ENCODE measurements at places on chromosomes 4 and X. TPM values are rescaled to one million over a fixed set of nuclear protein-coding genes. Genes with fewer than 3 reads are reported as not detected.

- DNase-seq, result no peak
Observed at GRCh38 chrX:57952320-57952678, 42.0 kb upstream of the ZXDA start.

DNA sequence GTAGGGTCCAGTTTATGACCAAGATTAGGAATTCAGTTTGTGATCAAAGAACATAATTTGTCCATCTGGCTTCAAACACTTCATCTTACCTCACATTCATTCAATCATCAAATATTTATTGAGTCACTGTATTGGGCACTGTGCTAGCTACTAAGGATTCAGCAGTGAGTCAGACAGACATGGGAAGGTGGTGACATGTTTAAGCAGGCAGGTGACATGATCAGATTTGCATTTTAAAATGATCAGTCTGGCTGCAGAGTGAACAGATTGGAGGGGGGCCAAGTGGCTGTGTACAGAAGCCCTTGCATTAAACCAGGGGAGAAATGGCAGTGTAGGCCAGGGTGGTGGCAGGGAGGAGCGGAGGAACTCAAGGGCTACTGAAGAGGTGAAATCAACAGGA, 25.1 kb upstream of the APLN start:
- no peak for DNase-seq

DNA sequence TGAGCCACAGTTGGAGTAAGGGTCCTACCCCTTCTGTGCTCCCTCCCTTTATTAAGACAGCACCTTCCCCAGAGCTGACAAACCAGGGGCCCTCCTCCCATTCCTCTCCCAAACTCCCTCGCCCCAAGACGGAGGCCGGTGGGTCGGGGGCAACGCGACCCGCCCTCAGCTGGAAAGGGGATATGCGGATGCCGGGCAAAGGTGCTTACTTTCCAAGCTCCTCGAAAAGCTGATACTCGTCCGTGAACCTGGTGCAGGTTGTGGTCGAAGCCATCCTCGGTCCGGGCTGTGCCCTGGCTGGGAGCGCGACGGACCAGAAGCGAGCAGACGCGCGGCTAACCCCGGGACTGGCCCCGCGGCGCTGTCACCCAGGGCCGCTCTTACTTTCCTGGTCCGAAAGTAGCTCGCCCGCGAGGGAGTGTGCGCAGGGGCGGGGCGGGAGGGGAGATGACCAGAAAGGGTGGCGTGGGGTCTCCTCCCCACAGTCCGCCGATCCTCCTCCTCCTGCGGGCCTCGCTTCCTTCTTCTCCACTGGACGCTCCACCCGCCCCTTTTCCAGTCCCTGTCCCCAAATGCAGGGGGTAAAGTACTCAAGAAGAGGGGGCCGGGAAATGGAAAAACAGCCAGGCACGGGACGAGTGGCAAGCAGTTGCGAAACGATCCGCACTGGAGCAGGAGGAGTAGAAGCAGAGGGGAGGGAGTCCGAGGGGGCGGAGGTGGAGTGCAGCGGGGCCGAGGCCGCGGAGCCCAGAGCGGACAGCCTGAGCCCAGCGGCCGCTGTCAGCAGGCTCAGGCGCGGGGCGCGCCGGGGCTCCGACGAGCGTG, 531 bp downstream of the CAMK2D start:
- peak; percentile 32 for DNase-seq

- DNase-seq, result no peak
Observed at GRCh38 chrX:136616987-136617685, 30.8 kb upstream of the CD40LG start.

DNA sequence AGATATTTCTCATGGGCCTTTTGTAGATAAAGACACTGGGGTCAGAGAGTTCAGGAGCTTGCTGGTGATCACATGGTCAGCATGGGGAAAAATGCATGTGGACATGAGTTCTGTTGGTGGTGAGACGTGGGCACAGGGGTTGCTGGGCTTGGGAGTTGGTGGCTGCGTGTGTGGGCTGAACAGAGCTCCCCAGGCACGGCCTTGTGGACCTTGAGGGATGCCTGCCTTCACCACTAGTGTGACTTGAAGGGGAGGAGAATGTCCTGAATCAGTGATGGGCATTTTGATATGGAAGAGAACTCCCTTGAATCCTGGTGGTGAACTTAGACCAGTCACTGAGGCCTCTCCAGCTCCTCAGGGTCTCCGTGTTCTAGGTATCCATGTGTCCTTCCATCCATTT, 8.9 kb downstream of the CD99 start:
- DNase-seq, result no peak

GRCh38 chrX:154738011-154738738, 12.7 kb downstream of the GAB3 start:
- no peak for DNase-seq

GRCh38 chr4:4781936-4782707, 77.3 kb upstream of the MSX1 start:
- DNase-seq, result no peak

DNA sequence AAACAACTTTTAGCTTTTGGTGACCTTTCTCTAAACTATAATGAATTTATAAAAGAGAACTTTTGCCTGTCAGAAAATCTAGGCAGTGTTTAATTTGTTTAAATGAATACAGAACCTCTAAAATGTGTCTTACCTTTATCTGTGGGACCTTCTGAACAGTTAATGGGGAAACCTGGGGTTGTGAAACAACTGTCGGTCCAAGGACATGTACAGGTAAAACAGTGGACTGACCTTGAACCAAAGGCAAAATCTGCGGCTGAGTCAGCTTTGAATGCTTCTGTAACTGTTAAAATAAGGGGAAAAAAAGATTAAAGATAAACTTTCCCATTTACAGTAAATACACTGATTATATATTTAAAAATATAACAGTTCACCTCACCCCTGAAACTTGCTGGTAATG, 65.1 kb downstream of the WNK3 start:
- no peak for DNase-seq

DNA sequence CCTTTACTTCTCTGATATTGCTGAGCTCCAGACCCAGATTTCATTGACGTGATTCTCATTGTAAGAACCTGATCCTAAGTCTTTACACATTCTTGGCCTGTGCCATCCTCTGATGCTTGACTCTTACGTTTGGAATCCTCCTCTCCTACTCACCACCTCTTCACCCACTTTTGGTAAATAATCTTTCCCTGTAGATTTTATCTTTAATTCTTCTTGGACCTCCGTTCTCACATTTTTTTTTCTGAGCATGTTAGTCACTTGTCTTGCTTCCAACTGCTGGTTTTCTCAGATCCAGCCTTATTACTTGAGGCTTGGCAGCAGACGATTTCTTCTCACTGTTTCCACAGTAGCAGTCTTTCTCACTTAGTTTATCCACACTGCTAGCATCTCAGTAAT, 12.4 kb upstream of the SH3RF1 start:
- DNase-seq, result no peak

GRK4 gene
- total RNA-seq, result 4.4 TPM

GLUD2 gene
- 0.71 TPM for total RNA-seq

TRIM60 gene
- not detected for total RNA-seq

AGA gene
- 16.3 TPM for total RNA-seq

INTU gene
- total RNA-seq, result not detected

QRFPR gene
- not detected for total RNA-seq
